ENCODE measurements at places on chromosomes 5 and 9.

DNA sequence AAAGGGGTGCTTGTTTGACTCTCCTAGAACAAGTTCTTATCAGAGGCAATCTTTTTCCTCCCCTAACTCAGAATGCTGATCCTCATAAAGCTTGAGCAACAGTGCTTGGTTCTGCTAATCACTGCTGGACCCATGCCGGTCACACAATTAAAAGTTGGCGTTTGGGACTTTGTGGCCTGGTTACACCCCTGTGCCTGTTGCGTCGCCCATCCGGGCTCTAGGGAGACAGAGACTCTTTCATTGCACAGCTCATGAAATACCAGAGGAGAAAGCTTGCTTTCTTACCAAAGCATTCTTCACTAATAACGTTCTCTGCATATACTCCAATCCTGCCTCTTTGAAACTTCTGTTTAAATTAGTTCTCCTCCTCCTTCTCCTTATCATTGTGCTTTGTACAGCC, 301.1 kb downstream of the NR3C1 start:
- no peak for DNase-seq

- DNase-seq, result no peak
These were observed 49.9 kb upstream of the ERBIN start for GRCh38 chr5:65876496-65876895.

DNA sequence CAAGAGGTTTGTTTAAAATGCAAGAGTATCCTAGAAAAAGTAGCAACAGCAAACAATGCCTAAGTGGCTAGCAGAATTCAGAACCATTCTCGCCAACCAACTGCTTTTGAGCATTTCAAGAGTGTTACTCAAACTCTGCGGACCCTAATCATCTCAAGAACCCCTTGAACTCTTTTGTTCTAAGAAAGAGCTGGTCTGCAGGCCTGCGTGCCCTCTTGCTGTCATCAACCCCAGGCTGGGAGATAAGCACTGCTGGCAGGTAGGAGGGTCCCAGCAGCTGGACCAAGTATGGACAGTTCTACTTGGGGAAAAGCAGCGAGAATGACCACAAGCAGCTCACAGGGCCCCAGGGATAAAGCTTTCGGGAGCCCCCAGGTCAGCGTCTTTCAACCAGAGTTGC, 38.3 kb downstream of the MYO10 start:
- DNase-seq, result no peak

DNA sequence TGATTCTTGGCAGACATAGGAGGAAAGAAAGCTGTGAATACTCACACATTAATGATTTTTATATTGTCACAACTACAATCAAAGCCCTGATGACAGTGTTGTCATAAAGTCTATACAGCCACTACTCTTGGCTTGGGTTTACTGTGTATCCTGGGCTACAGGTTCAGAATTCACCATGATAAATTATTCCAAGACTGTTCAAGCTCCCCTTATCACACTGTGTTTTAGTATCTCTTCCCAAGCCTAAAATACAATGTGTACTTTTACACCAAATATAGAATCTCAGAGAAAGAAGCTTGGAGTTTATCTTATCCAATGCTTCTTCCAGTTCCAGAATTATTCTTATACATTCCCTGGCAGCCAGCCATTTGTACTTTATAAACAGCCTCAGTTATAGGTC, 127.7 kb upstream of the PPP1R2B start:
- no peak for DNase-seq

GRCh38 chr5:104955479-104955878, 1392.9 kb upstream of the NUDT12 start:
- DNase-seq, result no peak

GRCh38 chr9:36893911-36894310, 140.2 kb downstream of the PAX5 start:
- no peak for DNase-seq

- no peak for DNase-seq
These were observed 93.4 kb downstream of the ANKH start for GRCh38 chr5:14777932-14778791.

- DNase-seq, result no peak
These were observed 215.7 kb downstream of the SEMA6A start for GRCh38 chr5:116358911-116359418.

DNA sequence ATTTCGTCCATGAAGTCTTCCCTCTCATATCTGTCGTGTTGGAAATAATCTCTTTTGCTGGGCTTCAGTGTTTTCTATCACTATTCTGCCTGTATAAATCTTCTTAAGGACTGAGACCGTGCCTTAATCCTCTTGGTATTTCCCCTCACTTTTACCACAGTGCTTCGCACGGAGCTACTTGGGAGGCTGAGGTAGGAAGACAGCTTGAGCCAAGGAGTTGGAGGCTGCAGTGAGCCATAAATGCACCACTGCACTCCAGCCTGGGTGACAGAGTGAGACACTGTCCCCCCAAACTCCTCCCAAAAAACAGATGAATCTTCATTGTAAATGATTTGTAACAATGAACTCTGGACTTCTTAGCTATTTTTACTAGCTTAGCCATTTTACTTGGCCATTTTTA, 57.8 kb downstream of the PHAX start:
- DNase-seq, result no peak

GRCh38 chr5:127943061-127943371, 140.6 kb upstream of the SLC12A2 start:
- DNase-seq, result no peak

DNA sequence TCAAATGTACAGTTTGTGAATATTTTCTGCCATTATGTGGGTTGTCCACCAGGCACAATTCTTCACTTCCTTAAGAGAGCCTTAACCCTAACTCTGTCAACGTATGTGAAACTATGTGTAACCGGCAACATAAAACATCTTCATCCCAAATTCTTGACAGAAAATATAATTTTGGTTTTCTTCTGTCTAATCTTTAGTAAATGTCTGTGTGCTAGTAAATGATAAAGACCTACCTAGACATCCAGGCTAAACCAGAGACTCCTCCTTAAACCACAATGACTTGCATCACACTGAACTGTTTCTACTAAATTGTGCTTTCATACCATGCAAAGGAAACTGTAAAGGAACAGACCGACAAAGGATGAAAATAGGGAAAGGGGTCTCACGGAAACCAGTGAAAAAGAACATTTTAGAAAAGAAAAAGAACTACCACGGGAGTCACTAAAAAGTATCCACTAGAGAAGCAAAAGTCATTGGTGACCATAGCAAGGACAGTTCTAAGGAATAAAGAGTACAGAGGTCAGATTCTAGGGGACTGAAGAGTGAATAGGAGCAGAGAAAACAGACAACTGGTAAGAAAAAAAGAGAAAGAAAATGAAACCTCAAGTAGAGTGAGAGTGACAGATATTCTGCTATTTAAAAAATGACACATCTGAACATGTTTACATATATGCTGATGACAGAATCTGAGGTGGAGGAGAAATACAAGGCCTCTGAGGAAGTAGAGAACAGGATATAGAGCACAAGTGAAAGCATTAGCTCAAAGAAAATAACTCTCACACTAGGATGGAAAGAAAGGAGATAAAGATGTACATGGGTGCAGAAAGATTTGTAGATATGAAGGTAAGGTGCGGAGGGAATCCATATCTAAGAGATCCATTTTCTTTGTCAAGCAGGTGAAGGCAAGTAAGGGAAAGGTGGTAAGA, 49.4 kb downstream of the FNIP1 start:
- peak; percentile 39 for DNase-seq

DNA sequence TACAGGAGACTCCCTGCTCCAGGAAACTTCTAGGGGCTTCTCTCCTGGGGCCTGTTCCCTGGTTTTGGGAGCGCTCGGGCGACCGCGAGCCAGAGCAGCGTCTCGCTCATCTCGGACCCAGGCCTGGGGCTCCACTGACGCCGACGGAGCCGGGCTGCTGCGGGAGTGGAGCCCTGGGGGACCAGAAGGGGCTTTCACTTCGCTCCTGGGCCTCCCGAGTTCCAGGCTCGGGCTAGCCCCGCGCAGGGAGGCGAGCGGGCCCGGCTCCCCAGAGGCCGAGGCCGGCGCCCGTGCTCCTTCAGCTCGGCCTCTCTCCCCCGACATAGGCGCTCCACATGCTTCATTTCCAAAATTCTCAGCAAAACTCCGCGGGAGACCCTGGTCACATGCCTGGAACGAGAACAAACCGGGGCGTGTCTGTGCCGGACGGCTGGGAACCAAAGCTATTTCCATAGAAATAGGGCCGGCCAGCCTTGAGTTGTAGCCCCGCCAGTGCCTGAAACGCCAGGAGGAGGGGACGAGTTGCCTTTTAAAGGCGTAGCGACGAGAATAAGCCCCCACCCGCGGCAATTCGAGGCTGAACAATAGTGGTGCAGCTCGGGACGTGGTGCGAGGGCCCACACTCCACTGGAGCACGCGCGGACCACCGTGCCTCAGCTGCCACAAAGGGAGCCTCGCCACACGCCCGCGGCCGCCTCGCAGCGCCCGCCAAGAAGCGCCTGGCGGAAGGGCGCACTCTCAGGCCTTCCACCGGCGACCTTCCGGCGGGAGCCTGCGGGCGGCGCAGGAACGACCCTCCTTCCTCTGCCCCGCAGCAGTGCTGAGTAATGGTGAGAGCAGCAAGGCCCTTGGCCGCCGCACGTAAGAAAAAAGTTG, 1.1 kb upstream of the G3BP1 start:
- no peak for DNase-seq

DNA sequence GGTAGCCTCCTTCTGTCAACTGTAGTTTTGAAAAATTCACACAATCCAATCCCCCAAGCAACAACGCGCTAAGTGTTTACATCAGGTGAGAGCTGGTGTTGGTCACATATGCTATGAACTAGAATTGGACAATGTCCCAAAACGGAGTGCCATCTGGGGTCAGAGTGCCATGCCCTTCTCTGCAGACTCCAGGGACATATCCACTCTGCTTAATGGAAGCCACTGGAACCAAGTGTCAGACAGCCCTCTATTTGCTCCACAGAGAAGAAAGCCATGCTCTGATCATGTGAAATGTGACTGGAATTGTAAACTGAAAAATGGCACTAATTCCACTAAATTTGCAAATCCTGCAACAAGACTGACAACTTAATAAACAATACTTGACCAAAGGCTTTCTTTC, 12.2 kb downstream of the ABCA1 start:
- DNase-seq, result no peak

- DNase-seq, result no peak
These were observed 97.6 kb downstream of the MED27 start for GRCh38 chr9:131982102-131982501.

DNA sequence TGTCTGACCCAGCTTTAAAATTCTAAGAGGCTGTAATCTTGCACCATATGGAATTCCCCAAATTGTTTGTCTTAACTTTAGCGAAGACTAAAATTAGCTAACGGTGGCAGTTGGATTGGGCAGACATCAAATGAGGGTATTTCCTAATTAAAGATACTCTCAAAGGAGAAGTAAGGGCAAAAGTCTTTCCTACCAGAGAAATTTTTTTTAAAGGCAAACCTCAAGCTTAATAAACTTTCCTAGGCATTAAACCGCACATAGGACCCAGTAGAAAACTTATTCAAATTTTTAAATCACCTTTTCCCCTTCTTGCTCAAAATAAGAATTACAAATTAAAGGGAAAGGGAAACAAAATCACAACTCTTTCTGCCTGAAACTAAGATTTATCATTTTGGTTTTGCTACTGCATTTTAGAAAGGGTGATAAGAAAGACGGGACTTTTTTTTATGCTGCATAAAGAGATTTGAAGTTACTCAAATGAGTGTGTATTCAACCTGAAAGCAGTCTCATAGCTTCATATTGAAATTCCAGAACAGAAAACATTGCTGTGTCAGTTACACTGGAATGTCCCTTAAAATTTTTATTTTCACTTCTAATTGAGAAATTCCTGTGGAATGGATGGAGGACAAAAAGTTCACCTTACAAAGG, 189.1 kb upstream of the PTGER4 start:
- DNase-seq, result peak; percentile 51

DNA sequence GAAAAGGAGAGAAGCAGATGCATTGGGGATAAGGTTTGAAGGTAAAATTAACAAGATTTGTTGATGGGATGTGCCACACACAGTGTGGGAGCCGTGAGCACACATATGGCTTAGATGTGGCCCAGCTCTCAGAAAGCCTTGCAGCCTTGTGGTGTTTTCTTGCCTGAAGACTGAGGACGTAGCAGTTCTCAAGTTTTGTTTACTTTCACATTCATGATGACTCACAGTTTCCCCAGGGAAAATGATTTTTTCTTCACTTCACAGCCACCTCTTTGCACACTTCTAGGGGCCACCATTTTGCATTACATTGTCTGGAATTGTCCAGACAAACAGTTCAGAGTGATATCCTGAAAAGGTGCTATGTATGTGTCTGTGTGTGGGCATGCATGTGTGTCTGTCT, 126.2 kb downstream of the BASP1 start:
- peak; percentile 57 for DNase-seq

Measured in RCC 7860 (cell line).